ENCODE measurements at places on chromosomes 6 and 20.

DNA sequence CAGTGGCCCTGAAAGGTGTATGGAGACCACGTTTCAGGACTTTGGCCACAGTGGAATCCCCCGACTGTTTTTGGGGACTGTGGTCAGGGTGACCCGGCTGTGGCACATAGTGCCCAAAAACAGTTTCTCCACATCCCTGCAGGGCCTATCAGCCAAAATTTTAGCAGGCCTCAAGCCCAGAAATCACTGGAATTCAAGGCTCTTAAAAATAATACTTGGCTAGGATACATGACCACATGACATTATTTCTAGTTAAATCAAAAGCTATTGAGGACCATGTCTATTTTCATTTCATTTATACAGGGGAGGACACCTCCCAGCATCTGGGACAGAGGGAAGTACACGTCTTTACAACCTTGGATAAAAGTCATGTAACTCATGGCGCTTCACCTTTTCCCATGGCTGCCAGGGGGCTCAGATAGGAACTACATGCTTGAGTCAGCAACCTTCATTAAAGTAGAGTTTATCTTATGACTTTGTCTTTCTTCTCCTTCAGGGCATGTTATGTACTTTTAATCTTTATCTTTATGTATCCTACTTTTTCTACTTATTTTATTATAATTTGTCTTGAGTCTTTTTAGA lies 70.8 kb upstream of the CD93 start:
- DNase-seq: no peak

- DNase-seq: no peak
Observed at GRCh38 chr6:5860849-5861248, 145.9 kb downstream of the NRN1 start.

DNA sequence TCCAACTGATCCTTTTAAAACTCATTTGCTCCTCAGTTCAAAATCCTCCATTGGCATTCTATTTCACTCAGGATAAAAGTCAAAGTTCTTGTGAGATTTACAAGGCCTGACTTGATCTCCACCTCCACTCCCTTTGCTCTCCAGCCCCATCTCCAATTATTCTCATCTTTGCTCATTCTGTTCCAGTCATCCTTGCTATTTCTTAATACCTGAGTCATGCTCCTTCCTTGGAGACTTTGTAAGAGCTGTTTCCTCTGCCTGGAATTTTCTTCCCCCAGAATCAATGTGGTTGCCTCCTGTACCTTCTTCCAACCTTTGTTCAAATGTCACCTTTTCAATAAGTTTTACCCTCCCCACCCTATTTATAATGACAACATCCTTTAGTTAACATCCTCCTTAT lies 373.5 kb downstream of the HTR1B start:
- no peak for DNase-seq

DNA sequence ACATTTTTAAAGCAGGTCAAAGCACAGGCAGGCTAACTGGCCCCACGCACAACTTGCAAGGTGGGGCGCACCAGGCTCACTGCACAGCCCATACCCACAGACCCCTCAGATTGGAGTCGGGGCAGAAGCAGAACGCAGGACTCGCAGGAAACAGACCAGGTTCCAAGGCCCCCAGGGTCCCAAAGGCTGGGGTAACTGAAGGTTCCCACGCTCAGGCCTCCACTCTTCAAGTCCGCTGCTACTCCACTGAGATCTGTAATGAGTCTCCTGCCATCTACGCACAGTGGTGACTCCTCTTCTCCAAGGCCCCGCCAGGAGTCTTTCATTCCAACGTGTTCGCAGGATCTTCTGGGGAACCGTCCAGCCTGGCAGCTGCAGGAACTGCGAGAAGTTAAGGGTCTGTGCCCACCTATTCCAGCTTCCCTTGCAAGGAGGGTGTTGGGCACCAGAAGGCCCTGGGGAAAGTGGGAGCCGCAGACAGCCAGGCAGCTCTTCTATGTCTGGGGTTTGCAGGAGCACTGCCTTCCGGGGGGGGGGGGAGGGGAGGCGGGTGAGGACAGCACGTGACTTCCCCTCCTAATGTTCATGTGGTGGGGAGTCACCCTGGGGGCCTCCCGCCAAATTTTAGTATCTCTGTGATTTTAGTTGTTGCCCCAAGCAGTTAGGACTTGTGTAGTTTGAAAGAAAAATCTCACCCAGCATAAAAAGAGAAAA lies 2.0 kb upstream of the TAF4 start:
- peak; percentile 43 for DNase-seq

GRCh38 chr6:169263836-169264608 lies 10.4 kb upstream of the THBS2 start:
- no peak for DNase-seq

DNA sequence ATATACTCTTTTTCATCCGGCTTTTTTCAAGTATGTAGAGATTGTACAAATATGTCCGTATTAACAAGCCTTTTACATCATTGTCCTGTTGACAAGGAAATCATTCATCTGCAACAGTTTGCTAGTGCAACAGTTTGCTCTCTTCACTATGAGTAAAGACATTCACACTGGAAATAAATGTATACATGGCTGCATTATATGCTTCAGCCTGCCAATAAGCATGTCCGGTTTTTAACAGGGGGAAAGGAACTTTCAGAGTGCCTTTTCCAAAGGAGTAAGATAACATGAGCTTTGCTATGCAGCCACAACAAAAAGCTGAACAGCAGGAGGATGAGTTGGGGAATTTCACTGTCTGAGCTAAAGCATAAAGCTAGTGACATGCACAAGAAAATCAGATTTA lies 99.4 kb upstream of the ADTRP start:
- DNase-seq: no peak

DNA sequence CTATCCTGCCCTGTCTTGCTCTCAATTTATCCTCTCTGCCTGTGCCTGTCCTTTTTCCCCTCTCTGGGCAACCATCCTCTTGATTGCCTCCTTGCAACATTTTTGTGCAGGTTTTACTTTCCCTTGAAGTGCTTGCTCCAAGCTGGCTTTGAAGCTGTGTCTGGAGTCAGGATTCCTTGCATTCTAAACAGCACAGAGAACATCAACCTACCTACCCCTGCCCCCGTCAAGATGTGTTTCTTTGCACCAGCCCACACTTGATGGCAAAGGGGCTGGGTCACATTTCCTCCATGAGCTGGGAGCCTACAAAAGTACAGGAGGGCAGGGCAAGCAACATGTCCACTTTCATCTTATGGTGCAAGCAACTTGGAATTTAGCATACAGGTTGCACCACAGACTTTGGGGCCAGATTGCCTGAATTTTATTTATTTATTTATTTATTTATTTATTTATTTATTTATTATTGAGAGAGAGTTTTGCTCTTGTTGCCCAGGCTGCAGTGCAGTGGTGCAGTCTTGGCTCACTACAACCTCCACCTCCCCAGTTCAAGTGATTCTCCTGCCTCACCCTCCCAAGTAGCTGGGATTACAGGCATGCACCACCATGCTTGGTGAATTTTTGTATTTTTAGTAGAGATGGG lies 206.3 kb downstream of the COL19A1 start:
- DNase-seq: no peak

DNA sequence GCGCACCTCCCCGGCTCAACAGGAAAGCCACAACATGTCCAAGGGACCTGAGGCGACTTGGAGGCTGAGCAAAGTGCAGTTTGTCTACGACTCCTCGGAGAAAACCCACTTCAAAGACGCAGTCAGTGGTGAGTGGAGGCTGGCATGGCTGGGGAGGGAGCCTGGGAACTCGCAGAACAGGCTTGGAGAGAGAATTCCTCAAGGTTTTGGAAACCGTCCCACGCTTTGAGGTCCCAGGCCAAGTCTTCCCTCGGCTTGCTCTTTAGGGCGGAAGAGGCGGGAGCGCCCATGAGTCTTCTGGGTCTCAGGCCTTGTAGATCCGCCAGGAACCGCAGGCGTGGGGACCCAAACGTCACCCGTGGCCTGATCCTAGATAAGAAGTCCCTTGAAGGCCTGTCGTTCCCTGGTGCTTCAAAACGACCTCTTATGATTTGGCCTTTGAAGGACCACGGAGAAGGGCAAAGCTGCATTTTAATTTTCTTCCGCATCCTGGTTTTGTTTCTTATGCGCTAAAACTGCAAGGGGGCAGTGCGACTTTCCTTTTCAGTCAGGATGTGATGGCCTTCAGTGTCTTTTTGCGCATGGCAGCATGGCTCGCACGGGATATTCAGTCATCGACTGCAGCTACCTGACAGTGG lies 2.0 kb downstream of the LAMP5 start:
- DNase-seq: peak; percentile 56

GRCh38 chr20:37326666-37327065 lies 19.3 kb upstream of the SRC start:
- DNase-seq: no peak

GRCh38 chr20:37749620-37750403 lies 56.0 kb downstream of the CTNNBL1 start:
- DNase-seq: no peak

GRCh38 chr6:98579941-98580340 lies 254.4 kb upstream of the POU3F2 start:
- no peak for DNase-seq

DNA sequence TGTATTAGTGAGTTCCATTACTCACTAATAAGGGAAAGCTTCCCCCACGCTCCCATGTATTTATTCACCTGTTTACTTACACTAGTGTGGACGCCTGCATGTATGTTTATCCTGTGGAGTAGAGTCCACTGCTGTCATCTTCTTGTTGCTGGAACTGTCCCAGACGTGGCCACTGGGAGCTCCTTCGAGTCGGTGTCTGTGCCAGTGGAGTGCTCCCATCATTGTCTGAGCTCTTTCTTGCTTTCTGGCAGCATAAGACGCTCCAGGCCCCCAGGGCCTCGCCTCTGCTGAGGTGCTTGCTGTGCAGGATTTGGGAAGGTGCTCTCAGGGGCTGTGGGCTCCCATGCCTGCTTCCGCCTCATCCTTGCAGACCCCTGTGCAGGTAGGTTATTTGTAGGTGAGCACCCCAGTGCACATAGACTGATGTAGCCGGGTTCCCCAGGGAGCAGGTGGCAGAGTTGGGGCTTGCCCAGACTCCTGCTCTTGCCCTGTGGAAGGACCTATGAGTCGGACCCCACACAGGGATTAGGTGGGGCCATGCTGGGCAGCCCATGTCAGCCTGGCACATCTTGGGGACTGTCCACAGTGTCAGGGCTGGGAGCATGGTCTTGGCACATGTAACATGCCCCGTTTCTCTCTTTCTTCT lies 16.6 kb downstream of the PHACTR3 start:
- DNase-seq: no peak

GRCh38 chr20:31712564-31713311 lies 9.9 kb downstream of the BCL2L1 start:
- peak; percentile 88 for DNase-seq

GRCh38 chr20:33719277-33719988 lies 677 bp downstream of the PXMP4 start:
- peak; percentile 57 for DNase-seq

GRCh38 chr20:45957021-45957941 lies 14.7 kb downstream of the ZNF335 start:
- DNase-seq: no peak

Data from H7 (cell line).